ENCODE measurements at places on chromosomes 5 and 9. TPM values are rescaled to one million over a fixed set of nuclear protein-coding genes. Genes with fewer than 3 reads are reported as not detected.

The PTGES gene
- total RNA-seq, result 100 TPM

The PCDHGB3 gene
- total RNA-seq, result 0.19 TPM

The MRPS30 gene
- 40.6 TPM for total RNA-seq

The CDH6 gene
- 0.10 TPM for total RNA-seq

The CD14 gene
- 4.0 TPM for total RNA-seq

The PLAC8L1 gene
- 0.49 TPM for total RNA-seq

The GABRA1 gene
- total RNA-seq, result not detected

The GARIN3 gene
- total RNA-seq, result not detected

The TAF1L gene
- not detected for total RNA-seq

The LPCAT1 gene
- 167 TPM for total RNA-seq

The FCN2 gene
- total RNA-seq, result not detected

The GM2A gene
- total RNA-seq, result 19.3 TPM

The NOL6 gene
- 69.6 TPM for total RNA-seq

The BTNL9 gene
- total RNA-seq, result 0.87 TPM

The RASEF gene
- total RNA-seq, result 11.3 TPM

The LOX gene
- 1.8 TPM for total RNA-seq

The SREK1 gene
- 30.5 TPM for total RNA-seq

The ADAMTS2 gene
- total RNA-seq, result 0.11 TPM

The HRH2 gene
- 0.64 TPM for total RNA-seq

The CYLC2 gene
- total RNA-seq, result not detected

The PPP3R2 gene
- total RNA-seq, result not detected

The ADAM19 gene
- 14.4 TPM for total RNA-seq

The GDA gene
- 0.84 TPM for total RNA-seq

The ALG2 gene
- 51.4 TPM for total RNA-seq

The ISL1 gene
- total RNA-seq, result not detected

The GARNL3 gene
- 2.4 TPM for total RNA-seq

The CHMP5 gene
- total RNA-seq, result 83.2 TPM

The CCDC183 gene
- 0.10 TPM for total RNA-seq

The TRIM36 gene
- total RNA-seq, result 2.4 TPM

The SPATA31A3 gene
- total RNA-seq, result not detected

The PCDHA11 gene
- 0.07 TPM for total RNA-seq

The SHISAL2B gene
- total RNA-seq, result not detected

The OLFML2A gene
- total RNA-seq, result 25.3 TPM

The BHMT2 gene
- total RNA-seq, result not detected

The ZNF300 gene
- 3.0 TPM for total RNA-seq

The BNC2 gene
- 4.7 TPM for total RNA-seq

The BTF3 gene
- total RNA-seq, result 1,149 TPM

The CATSPER3 gene
- total RNA-seq, result 0.49 TPM

The C5 gene
- 14.2 TPM for total RNA-seq

The NPR3 gene
- total RNA-seq, result 23.2 TPM

The FAM81B gene
- not detected for total RNA-seq

The PCDHGC4 gene
- total RNA-seq, result not detected

The LVRN gene
- total RNA-seq, result 0.10 TPM

The DIRAS2 gene
- total RNA-seq, result not detected

The SPINK4 gene
- not detected for total RNA-seq

The CDK5RAP2 gene
- 32.2 TPM for total RNA-seq

The CA9 gene
- total RNA-seq, result 6.1 TPM
